HuH-7 (cell line): ENCODE measurements at places on chromosomes 5 and 9.

GRCh38 chr5:81428446-81428845 lies 34.5 kb upstream of the ACOT12 start:
- DNase-seq: no peak

DNA sequence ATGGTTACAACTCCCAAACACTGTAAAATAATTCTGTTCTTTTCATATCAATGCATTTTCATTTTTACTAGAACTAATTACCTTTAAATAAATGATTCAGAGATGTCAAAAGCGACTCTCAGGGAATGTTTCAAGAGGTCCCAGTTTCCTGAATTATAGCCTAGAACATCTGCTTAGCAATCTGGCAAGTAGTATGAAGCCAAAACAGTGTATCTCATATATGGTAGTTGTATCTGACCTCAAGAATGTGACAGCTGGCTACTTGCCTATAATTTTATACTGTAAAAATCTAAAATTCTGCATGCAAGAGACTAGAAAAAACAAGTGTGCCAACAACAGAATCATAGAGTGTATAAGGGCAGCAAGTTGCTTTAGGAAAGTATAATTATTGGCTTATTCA lies 187.7 kb upstream of the POU5F2 start:
- DNase-seq: no peak

- DNase-seq: no peak
Observed at GRCh38 chr9:69179037-69179436, 5.0 kb downstream of the TJP2 start.

GRCh38 chr5:99543841-99544240 lies 615.0 kb upstream of the CHD1 start:
- no peak for DNase-seq

DNA sequence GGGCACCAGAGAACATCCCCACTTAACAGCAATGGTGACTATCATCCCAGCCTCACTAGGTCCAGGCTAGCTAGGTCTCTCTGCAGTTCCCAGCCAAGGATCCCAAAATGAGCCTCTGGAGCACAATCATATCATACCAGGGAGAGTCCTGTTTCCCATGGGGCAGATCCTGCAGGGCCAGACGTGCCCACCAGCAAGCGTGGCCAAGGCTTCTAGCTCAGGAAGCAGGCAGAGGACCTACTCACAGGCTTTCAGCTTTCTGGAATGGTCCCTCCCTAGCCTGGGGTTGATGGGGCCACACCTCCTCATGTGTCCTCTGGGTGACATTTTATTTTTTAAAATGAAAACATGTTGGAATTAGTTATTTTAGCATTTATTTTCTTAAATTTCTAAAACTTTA lies 45.7 kb upstream of the PITX1 start:
- no peak for DNase-seq

DNA sequence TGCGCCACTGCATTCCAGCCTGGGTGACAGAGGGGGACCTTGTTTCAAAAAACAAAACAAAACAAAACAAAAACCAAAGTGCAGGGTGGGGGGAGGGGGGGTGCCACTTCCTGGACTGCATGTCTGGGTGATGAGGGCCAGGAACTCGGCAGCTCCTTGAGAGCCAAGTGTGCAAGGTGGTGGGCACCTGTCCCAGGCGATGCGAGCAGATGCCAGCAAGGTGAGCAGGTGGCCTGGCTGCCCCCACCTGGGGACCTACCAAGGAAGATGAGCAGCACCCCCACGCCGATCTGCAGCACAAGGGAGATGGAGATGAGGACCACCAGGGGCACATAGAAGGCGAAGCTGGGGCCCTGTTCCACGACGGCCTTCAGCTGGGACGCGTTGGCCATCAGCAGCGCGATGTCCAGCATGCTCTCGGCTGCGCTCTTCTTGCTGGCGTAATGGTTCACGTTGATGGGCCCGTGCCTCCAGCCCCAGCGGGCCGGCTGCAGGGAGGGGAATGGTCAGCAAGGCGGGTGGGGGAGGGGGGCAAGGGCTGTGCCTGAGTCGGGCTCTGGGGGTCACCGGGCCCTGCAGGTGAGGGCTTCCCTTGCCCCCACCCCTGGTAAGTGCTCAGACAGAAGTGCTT lies 7.8 kb downstream of the NINJ1 start:
- no peak for DNase-seq

- no peak for DNase-seq
Observed at GRCh38 chr9:5910413-5911057, 19.8 kb downstream of the MLANA start.

GRCh38 chr5:179680014-179680779 lies 637 bp downstream of the CBY3 start:
- DNase-seq: peak; percentile 40

DNA sequence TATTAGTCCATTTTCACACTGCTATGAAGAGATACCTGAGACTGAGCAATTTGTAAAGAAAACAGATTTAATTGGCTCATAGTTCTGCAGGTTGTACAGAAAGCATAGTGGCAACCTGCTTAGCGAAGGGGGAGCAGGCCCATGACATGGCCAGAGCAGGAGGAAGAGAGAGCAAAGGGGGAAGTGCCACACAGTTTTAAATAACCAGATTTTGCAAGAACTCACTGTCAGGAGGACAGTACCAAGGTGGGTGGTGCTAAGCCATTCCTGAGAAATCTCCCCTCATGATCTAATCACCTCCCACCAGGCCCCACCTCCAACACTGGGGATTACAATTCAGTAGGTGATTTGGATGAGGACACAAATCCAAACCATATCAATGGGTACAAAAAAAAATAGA lies 16.8 kb upstream of the PCSK5 start:
- no peak for DNase-seq

DNA sequence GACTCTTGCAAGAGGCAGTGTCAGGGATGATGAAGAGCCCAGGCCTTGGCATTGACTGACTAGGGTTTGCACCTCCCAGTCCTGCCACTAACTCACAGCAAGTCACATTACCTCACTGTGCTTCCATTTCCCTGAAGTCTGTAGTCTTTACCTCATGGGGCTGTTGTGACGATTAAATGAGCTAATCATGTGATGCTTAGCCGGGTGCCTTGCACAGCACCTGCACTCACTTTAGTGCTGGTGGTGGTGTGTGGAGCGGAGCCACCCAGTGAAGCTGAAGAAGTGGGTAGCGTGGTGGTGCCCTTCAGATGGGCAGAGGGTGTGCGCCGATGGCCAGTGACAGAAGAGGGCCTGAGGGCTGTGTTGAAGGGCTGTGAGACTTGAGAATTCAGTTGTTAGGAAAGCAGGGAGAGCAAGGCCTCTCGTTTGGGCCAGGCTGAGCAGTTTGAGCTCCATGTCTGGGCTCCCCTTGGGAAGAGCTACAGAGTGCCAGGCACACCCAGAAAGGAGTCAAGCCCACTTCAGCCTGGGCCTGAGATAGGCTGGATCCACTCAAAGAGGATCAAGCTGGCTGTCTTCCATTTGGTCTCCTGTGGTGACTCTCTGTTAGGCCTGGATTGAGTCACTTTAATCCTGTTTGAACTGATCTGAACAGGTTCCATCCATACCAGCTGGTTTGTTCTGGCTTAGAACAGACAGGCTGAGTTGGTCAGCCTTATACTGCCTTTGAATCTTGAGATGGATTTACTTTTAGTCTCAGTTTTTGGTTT lies 42.5 kb downstream of the RALGPS1 start:
- DNase-seq: no peak

DNA sequence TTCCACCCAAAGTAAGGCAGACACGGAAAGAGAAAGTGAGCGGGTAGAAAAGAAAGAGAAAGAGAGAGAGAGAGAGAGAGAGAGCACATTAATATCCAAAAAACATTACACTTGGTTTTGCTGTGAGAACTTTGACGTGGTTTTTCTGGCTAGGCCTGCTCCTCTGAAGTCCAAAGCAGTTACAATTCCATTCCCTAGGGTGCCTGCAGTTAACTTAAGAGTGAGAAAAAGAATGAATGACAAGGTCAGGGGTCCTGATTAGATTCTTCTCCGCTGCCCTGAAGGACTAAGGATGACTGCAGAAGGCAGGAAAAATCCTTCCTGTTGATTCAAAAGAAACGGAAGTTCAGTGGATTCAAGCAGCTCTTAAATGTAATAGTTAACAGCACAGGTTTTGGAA lies 589.8 kb downstream of the PRELID2 start:
- no peak for DNase-seq

DNA sequence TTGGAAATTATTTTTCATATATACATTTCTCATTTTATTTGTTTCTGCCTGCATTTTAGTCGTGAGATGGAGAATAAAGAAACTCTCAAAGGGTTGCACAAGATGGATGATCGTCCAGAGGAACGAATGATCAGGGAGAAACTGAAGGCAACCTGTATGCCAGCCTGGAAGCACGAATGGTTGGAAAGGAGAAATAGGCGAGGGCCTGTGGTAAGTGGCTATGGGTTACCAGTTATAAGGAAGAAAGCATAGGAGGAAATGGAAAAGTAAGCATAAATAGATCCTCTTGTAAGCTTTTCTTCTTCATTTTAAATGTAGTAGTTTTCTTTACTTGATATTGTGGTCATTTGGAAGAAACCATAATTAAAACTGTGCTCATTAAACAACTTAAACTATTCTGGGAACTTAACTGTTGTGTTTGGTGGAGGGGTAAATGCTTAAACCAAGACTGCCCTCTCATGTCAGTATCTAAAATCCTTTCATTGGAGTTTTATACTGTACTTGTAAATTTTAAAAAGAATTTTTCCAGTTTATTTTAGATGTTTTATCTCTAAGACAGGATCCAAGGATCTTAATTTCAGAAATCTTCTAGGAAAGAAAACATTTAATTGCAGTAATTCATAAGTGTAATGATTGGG lies 41.3 kb downstream of the MAP3K1 start:
- DNase-seq: no peak

DNA sequence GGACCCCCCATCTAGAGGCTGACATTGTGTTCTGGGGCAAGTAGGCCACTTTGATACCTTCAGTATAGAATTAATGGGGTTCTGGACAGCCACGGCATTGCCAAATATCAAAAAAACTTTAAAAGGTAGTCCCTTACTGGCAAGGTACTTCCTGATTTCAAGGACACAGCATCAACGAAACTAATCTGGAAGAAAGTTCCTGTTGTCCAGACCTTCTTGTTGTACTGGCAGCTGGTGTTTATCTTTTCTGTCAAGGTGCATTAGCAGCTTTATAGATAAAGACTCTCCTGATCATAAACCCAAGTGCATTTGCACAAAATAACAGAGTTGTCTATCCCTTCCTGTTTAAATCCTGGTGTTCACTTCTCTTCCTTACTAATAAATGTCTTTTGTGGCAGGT lies 23.7 kb upstream of the GOLGA1 start:
- DNase-seq: no peak

- no peak for DNase-seq
Observed at GRCh38 chr5:129046151-129046550, 48.4 kb upstream of the ISOC1 start.

GRCh38 chr5:83145882-83146331 lies 68.6 kb downstream of the XRCC4 start:
- no peak for DNase-seq

- no peak for DNase-seq
Observed at GRCh38 chr5:179919487-179920060, 11.9 kb upstream of the TBC1D9B start.

DNA sequence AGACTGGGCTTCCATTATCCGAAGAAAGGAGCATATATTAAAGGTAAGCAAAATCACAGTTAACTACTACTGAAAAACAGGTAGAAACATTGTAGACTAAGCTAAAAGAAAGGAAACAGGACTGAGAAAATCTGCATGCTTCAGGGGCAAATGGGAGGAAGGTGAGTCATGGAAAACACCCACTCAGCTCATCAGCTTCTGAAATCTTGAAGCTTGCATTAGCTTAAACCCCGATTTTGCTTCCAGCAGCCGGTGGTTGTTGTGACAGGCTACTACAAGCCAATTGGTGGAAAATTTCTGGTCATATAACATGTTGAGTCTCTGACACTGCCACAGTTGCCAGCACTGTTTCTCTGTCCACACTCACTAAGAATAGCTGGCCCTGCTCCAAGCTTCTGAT lies 179.6 kb upstream of the PUM3 start:
- DNase-seq: no peak

DNA sequence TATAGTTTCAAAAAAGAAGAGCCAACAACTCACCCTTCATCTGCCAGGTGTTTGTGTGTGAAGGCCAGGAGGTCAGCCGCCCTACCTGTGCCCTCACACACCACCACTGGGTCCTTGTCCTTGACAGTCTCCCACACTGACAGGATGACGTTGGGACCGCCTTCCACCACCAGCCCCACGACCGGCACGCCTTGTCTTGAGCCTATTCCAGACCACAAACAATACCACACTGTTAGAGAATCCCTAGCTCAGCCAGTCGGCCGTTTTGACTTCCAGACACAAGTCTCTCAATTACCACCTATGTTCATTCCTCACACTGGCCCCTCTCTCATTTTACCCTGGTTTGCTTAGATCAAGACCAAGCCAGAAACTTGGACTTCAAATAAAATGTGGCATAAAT lies 66.1 kb downstream of the TRPM6 start:
- no peak for DNase-seq
